Activated CD4-positive, alpha-beta T cell treated with anti-CD3 and anti-CD28 coated beads for 36 hours (primary cell): ENCODE measurements at places on chromosomes 1 and 21. TPM values are rescaled to one million over a fixed set of nuclear protein-coding genes. Genes with fewer than 3 reads are reported as not detected.

Gene CFAP74
- total RNA-seq = 0.25 TPM

Gene MPZL1
- total RNA-seq = 23.0 TPM

DNA sequence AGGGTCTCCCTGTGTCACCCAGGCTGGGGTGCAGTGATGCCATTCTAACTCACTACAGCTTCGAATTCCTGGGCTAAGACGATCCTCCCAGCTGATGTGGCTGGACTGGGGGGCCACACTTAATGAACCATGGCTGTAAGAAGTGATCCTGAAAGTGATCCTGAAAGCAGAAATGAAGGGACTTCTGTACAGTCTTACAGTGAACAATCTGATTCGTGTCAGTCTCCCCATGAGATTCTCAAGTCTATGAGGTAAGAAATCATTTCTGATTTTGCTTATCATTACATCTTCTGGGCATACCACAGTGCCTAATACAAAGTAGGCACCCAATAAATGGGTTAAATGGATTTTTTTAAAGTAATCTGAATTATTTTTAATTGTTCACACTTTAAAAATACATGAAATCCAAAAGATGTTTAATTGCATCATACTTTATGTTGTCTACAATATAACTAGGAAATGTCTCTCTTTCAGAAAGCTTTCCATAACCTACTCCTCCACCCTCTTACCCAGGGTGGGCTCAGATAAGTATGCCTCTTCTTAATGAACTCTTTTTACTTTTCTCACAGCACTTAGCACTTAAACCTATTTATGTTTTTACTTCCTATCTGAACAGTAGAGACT is 21.5 kb downstream of the TUT4 start:
- DNase-seq = no peak
- no peak overlapping the region for H3K4me3 ChIP-seq
- H3K27me3 ChIP-seq = no peaks in the 10 kb centered on the region
- peaks cover 46% of the 10 kb centered on the region for H3K4me1 ChIP-seq
- peaks cover 23% of the 10 kb centered on the region for H3K36me3 ChIP-seq
- no peak overlapping the region for H3K27ac ChIP-seq

GRCh38 chr1:232596666-232597303 is 33.1 kb downstream of the SIPA1L2 start:
- H3K4me1 ChIP-seq = peaks cover 25% of the 10 kb centered on the region
- DNase-seq = no peak
- no peaks in the 10 kb centered on the region for H3K27me3 ChIP-seq
- H3K36me3 ChIP-seq = no peaks in the 10 kb centered on the region

DNA sequence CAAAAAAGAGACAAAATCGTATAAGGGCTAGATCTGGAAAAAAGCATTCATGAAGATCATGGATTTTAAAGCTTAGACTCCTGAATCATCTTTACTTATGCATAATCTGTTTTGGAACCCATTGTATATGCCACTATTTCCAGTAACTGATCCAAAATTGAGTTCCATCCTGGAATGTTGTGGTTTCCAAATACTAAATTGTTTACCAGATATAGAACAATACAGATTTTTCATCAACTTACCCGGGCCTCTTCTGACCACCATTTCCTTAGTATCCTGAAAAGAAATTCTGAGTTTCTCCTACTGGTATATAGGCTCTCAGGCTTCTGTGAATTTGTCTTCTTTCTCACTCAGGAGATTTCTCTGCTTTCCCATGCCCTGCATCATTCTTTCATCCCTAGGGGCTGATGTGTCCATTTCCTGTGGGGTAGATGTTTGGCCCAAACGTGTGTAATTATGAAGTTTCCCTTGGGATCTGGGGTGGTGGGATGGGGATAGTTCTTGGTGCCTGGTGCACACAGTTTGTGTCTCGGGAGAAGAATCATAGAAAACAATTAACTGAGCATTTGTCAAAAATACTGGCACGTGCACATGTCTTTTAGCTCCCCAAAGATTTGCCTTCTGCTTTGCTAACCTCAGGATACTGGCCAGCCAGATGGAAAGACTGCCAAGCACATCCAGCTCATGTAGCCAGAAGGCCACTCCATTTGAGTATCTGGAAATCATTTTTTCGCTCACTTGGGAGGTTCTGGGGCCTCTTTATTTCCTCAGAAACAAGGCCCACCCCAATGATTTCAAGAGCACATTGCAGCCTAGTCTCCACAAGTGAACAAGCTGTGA is 127.8 kb downstream of the NTMT2 start:
- H3K36me3 ChIP-seq = no peaks in the 10 kb centered on the region
- no peak overlapping the region for H3K4me3 ChIP-seq
- no peak overlapping the region for H3K27ac ChIP-seq
- peaks cover 19% of the 10 kb centered on the region for H3K27me3 ChIP-seq
- no peaks in the 10 kb centered on the region for H3K4me1 ChIP-seq
- DNase-seq = no peak

- H3K27me3 ChIP-seq = peaks cover 2% of the 10 kb centered on the region
- H3K27ac ChIP-seq = no peak overlapping the region
- no peaks in the 10 kb centered on the region for H3K36me3 ChIP-seq
Measured at GRCh38 chr21:17688912-17689874, 76.5 kb upstream of the BTG3 start.

DNA sequence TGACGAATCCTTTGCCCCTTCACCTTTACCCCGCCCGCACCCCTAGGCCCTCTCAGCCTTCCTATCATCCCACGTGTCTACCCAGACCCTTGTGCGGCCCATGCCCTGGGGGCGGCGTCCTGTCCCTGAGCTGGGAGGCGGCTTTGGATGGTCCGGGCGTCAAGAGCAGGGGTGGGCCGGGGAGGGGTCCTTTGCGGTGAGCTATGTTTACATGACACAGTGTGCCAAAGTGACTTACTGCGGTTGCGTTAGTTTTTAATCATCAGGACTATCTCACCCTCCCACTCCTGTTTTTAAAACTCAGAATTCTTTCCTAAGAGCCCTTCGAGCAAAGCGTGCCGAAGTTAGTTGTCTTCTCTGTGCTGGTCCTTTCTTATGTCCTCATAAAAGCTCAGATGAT is 144.6 kb downstream of the PGBD5 start:
- peaks cover 27% of the 10 kb centered on the region for H3K4me1 ChIP-seq
- H3K27ac ChIP-seq = peak overlapping the region; percentile 6
- H3K4me3 ChIP-seq = no peak overlapping the region
- H3K27me3 ChIP-seq = no peaks in the 10 kb centered on the region
- DNase-seq = peak; percentile 3
- H3K36me3 ChIP-seq = peaks cover 18% of the 10 kb centered on the region
